ENCODE measurements at places on chromosomes 3 and 15.

DNA sequence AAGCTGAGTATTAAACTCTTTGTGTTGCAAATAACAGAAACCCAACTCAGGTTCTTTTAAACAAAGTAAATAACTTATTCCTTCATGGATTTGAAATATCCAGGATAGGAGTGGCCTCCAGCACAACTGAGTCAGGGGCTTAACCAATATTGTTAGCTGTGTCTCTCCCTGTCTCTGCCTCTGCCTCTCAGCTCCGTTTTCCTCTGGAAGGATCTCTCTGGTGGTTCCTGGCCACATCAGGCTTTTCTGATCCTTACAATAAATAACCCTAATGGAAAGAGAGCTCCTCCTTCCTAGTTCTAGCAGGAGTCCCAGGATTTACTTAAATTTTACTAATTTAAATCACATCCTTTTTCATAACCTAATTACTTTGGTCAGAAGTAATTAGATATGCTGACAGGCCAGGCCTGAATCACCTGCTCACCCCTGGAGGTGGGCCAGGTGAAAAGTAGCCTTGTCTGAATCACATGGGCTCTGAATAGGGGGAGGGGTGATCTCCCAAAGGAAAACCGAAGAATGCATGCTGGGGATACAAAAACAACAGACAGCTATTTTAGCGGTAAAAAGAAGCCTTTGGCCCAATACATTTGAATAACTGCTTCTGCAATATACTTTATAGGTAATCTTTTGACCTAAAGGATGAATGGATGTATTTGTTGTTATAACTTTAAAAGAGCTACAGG, 75.4 kb downstream of the REC114 start:
- no peak for DNase-seq

DNA sequence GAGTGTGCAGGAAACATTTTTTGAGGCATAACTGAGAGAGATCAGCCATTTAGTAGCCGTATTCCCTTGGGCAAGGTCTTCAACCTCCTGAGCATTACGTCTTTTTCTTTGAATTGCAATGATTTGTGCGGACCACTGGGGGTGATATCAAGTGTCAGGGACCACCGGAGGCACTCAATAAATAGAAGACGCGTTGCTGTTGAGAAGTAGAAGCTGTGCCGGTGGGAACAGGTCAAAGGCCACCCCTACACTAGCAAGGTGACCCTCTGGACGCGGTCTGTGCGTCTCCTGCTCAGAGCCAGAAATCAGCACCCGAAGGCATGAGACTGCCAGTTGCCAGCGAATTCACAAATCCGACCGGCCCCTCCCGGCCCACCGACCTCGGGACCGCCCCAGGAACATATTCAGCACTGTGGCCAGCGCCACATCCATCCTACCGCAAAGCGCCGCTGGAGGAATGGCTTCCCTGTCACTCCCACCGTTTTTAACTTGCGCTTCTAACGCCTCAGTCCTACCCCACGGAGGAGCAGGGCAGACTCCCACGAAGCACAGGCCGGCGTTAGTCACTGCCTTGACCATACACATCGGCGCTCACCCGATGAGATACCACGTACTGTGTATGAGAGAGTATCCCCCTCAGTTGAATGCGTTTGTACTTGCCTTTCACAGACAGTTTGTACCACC, 1.4 kb upstream of the GHSR start:
- DNase-seq, result no peak

DNA sequence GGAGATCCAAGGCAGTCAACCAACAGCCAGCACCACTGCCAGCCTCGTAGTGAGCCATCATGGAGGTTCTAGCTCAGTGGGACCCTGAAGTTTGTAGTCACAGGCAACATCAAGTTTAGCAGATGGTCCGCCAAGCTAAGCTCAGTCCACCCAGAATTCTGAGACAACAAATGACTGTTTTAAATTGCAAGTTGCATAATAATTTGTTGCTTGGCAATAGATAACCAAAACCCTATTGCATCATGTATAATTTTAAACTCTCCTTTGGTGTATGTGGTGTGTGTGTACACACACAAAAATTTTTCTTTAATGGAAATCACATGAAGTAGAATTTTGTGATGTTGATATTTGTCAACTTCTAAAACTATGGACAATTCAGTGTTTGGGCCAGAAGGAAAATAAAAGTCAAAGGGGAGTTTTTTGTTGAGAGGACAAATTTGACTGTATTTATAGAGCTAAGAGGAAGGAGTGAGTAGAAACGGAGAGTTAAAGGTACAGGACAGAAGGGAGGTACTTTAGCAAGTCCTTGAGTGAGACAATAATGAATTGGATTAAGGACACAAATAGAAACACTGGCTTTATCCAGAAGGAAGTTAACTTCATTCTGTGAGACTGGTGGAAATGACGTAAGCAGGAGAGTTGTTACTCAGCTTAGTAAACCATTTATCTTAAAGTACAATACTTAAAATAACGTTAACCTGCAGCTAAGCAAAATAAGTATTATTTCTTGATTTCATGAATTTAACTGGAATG, 83.6 kb downstream of the NCEH1 start:
- DNase-seq, result no peak

DNA sequence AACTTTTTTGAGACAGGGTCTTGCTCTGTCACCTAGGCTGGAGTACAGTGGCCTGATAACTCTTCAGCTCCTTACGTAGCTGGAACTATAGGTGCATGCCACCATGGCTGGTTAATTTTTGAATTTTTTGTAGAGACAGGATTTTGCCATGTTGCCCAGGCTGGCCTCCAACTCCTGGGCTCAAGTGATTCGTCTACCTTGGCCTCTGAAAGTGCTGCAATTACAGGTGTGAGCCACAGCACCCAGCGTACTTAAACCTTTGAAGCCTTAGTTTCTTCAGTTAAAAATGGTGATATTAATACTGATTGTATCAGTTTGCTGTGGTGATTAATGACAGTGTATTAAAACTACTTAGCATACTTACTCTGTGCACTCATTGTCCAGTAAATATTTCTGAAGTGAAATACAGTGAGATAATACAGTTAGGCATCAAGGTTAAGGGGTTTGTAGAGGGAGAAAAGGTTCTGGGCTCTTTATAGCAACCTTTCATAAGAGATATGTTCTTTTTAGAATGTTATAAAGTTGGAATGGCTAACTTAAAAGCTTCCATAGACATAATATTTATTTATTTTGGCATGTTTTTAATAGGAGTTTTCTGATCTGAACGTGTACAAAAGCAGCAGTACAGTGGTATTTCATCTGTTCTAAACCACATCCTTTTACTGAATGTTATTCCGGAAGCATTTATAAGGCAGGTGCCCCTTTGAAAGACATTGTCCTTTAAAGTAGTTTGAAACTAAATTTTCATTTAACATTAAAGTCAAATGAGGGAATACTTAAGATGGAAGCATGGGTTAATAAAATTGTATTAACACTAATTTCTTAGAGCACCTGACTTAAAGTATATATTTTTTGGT, 23.6 kb downstream of the NCK1 start:
- DNase-seq, result no peak

- DNase-seq, result no peak
These were observed 11.2 kb upstream of the HOMER2 start for GRCh38 chr15:82963471-82964341.

GRCh38 chr15:77067691-77068367, 3.1 kb downstream of the TSPAN3 start:
- no peak for DNase-seq

GRCh38 chr3:191492601-191493000, 31.6 kb downstream of the PYDC2 start:
- DNase-seq, result no peak

- DNase-seq, result peak; percentile 76
These were observed 95.7 kb downstream of the NSUN3 start for GRCh38 chr3:94158512-94158911.

GRCh38 chr15:71812966-71813722, 2.8 kb downstream of the NR2E3 start:
- DNase-seq, result no peak

- DNase-seq, result no peak
These were observed 380.7 kb downstream of the PLOD2 start for GRCh38 chr3:145780301-145780700.

- DNase-seq, result no peak
These were observed 533 bp upstream of the OCA2 start for GRCh38 chr15:28099555-28100140.

GRCh38 chr3:170565495-170565894, 20.4 kb downstream of the SLC7A14 start:
- no peak for DNase-seq

DNA sequence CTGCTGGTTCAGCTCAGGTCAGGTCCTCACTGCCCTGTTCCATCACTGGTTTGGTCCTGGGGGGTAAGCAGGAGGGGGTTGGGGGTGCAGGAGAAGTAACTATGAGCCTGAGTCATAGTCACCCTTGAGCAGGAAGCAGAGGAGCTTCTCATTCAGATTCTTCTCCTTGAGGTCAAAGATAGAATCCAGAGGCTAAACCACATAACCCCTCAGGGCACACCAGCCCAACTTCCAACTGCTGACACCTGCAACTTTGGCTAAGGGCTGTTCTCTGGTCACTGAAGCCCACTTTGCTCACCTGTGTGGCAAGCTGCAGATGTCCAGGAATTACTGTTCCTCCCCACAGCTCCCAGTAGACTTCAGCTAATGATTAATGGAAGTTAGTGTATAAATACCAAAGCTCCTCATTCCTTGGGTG, 48.8 kb upstream of the LRRFIP2 start:
- DNase-seq, result no peak

DNA sequence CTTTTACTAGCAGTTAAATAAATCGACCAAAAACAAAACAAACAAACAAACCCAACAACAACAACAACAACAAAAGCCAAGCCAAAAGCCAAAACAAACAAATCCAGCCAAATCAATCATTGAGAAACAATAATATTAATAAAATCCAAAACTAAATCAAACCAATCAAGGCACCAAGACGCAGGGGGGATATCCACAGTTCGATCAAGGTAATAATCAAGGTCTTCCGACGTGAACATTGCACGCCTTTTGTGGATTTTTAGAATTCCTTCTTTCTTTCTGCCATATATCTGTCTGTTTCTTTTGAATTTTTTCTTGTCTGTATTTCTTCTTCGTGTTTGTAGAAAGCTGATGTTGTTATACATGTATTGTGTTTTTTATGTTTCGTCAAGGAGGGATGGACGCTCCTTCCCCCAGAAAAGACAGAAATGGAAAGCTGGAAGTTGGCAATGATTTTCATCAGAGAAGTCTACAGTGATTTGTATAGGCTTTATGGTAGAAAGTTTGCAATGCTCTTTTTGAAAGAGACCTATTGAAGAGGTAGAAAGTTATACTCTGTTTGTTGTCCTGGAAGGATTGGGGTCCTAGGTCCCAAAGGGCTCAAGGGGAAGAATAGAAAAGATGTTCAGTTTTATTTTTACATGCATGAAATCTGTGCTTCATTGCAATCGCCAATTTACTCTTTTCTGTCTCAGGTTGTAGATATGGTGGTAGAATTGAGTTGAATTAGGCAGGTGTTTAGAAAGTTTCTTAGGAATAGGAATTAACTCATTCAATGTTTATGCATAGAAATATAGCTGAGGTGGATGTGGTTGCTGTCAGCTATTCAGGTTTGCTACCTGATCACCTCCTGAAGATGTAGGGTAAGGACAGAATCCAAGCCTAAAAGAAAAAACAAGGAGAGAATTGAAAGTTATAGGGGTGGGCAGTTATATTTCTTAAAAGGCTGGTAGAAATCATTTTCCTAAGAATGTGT, 1.2 kb downstream of the ARPP21 start:
- DNase-seq, result peak; percentile 43

DNA sequence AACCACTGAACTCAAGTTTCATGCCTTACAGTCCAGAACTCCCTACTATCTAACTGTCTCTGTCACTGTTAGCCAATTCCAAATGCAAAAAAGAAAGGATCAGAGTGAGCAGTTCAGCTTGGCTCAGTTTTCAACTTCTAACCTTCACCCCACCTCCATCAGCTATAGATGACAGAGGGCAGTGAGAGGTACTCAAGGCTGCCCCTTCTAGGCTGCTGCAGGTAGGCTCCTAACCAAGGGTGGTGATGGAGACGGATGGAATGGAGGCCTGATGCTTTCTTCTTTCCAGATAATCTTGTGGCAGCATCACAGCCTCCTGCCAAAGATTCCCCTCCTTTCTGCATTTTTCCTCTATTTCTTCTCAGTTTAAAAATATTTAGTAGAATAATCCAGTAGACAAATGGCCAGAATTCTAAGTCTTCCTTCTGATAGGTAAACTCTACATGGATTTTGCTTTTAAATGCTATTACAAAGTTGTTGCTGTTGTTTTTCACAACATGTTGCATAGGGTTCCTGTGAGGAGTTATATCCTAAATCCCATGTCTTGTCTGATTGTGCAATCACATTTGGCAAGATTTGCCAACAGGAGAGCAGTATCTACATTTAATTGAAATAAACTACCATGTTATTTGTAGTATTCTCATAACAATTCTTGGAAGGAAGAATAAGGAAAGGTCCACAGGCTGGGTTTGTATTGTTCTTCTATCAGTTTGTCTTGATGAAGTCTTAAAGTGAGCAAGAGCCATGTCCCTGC, 301.6 kb upstream of the TRIM42 start:
- no peak for DNase-seq

DNA sequence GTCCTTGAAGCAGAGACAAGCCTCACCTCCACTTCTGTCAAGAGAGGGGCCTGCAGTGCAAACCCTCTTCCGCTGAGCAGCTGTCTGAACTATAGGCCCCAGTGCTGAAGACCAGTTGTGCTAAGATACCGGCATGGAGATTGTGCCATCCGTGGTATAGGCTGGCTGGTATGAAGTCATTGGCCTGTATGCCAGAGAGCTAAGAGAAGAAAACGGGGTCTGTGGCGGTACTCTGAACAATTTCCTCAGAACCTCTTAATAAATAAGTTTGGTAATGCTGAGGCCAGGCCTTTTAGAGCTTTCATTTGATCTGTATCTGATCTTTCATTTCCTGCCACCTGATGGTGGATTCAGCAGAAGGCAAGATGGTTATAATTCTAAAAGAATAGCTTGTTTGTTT, 123.0 kb downstream of the LRIG1 start:
- no peak for DNase-seq

DNA sequence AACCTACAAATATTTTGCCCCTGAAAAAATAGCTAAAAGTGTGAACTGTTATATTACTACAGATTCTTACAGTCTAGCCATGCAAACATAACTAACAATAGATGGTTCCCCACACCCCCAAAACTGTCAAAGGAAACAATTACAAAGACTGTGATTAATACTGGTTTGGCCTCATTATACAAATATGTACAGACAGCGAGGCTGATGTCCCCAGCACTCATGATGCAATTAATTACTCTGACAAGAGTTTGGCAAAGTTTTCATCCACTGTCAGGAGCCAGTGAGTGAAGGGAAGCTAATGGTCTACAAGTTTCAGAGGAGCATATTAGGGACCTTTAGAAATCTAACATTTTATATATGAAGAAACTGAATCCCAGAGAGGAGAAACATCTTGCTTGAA, 61.0 kb downstream of the HMG20A start:
- DNase-seq, result peak; percentile 35

GRCh38 chr15:46556010-46556409, 921.2 kb downstream of the SQOR start:
- no peak for DNase-seq

DNA sequence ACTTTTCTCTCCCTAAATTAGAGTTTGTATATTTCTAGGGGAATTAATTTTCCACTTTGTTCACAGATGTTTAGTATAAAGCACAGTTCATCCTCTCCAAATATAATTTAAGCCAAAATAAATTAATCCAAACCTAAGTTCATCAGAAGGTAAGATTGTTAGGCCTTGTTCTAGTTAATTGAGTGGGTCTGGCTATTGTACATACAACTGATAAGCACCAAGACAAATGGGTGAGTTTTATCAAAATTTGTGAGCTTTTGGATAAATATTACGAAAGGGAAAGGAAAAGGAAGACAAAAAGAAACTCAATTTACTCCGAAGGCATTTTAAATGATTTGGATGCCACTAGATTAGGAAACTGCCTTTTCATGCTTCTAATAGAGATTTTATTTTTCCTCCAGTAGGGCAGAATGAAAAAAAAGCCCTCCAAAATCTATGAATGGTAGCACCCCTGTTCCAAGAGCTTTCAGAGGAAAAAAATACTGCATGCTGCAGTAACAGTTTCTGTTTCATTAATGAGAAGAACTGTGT, 304.0 kb downstream of the ZNF385D start:
- DNase-seq, result no peak

Data from brain (organoid and tissue), 16 donors.